DMS153 (cell line): ENCODE measurements at places on chromosomes 1 and 21.

DNA sequence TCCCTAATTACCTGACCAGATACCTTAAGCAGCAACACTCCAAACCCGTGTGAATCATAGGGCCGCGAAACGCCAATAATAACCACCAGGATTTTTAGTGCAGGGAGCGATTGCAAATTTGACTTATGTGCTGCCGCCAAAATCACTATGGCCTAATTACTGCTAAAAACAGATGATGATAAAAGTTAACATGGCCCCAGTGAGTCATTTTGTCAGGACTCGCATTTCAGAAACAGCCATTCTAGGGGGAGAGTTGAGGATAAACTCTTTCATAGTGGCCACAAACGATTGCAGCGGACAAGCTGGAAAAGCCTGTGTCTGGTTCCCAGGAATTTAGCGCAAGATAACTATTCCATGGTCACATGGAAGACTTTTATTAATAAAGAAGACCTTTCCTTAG is 103.4 kb downstream of the HLX start:
- no peak for DNase-seq

DNA sequence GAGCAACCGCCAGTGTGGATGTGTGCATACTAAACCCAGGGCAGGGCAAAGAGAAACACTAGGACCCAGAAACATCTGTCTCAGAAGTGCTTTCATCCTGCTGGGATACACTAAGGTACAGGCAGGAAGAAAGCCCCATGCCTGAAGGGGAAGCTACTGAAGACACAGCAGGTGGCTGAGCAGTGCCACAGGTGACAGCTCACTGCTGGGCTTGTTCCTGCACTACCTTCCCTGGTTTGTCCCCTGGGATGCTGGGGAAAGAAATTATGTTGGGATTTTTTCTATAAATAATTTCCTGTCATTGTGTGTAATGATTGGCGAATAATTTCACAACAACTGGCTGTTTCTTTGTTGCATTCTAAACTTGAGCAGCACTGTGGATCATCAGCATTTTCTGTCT is 245.3 kb upstream of the RAB4A start:
- no peak for DNase-seq

DNA sequence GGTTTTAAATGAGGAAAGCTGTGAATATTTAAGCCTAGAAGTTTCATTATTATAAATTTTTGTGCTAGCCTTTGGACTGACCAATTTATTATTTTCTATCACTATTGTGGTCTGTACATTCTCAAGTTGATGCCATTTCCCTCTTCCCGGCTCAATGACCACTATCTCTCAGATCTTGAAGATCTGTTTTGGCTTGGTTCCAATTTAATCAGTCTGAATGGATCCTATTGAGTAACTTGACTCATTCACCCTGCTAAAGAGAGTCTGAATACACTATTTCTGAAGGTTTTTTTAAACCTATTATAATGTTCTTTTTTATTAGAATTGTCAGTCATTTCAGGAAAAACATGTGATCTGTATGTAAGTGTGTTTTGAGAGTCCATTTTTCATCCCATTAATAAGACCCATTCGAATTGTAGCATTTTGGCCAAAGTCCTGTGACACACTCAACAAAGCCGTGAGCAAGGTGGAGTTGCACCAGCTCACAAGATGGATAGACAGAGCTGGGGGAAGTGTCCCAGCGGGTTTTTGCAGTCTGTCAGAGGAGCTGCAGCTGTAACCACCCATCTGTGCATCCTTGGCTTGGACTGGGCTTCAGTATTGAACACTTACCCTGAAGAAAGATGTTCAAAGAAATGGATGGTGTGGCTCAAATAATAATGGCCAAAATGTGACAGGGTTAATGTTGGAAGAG is 145.6 kb downstream of the NFIA start:
- DNase-seq = no peak

GRCh38 chr1:31705080-31705866 is 1.5 kb upstream of the COL16A1 start:
- DNase-seq = peak; percentile 75

GRCh38 chr1:8378178-8378577 is 60.3 kb downstream of the SLC45A1 start:
- no peak for DNase-seq
